ENCODE measurements at places on chromosomes 12 and 14.

DNA sequence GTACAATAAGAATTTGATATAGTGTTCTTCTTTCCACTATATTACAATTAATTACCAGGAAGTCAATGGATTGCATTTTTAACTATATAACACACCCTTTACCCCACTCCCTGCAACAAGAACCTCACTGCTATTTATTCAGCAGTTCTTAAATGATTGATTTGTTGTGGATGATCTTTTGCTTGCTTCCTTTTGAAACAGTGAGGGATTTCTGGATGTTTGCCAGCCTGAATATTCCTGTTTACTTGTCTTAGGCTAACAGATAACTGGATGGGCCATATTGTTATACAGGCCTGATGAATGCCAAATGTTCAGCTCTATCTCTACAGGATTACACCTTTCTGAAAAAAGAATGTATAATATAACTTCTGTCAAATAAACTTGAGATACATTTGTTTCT is 497.6 kb downstream of the APAF1 start:
- no peak for DNase-seq

- DNase-seq = no peak
Measured at GRCh38 chr12:31026202-31026601, 47.5 kb upstream of the DDX11 start.

- DNase-seq = no peak
Measured at GRCh38 chr14:69996216-69996615, 117.0 kb downstream of the SMOC1 start.

GRCh38 chr12:32885831-32886230 is 10.7 kb downstream of the PKP2 start:
- no peak for DNase-seq

DNA sequence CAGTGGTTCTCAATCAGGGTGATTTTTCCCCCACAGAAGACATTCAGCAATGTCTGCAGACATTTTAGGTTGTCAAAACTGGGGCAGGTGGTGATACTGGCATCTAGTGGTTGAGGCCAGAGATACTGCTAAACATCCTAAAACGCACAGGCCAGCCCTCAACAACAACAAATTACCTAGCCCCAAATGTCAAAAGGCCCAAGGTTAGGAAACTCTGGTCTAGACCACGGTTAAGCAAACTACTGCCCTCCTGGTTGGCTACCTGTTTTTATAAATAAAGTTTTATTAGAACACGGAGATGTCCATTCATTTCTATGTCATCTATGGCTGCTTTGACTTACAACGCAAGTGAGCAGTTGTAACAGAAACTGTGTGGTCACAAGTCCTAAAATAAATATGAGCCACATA is 186.7 kb downstream of the EFCAB11 start:
- DNase-seq = peak; percentile 7

- DNase-seq = no peak
Measured at GRCh38 chr12:26461776-26462175, 266.4 kb downstream of the SSPN start.

DNA sequence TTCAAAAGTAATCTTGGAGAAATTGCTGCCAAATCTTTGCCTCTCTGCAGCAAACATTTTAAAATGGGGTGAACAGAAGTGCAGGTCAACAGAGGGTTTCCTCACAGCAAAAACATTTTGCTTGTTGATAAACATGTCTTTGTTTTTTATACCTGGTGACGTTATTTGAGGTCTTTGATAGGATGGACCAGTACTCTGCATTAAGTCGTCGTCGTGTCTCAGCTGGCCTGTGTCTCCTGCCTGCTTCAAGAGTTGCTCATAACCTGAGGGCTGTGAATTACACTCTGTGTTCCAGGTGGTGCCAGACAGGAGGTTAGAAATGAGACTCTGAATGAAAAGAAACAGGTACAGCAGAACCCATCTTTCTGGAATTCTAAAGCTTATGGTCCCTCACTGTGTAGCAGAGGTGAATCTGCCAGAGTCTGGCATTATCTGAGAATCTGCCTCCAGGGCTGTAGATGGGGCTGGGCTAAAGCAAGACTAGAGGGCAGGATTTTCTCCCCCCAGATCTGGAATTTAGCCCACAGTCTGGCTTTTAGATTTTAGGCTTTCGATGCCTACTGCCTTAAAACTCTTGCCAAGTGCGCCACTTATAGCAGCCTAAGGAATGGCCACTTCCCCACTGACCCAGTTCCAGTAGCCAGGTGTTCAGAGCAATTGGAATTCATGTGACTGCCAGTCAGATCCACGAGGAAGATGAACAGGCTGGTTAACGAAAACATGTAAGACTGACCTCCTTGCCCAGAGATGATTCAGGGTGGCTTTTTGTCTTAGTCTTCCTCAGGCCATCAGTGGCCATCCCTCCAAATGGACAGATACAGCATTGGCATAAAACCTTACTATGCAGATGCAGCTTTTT is 161.2 kb downstream of the PRKCH start:
- DNase-seq = no peak

DNA sequence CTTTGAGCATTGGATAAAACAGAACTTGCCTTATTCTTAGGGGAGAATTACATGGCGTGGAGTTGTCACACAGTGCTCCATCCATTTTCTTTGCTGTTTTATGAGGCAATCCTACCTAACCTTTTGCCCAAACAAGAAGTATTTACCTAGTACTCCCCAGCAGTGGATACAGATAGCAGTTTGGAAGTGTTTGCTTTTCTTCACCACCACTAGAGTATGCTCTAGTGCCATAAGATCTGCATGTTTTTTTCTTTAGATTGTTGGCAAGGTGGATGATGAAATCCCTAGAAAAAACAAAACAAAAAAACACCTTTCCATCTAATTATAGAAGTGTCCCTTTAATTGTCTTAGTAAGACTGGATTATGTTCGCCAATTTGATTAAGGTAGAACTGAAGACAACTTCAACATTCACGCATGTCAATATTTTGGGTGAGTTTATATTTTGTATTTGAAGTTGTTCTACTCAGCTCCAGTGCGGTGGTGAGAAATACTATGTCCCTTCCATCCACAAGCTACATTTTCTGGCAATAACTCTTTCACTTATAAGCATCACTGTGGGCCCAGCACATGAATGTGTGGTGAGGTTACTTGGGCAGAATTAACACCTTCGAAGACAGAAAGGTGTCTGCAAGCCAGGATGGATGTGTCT is 23.6 kb upstream of the TMEM260 start:
- DNase-seq = no peak

DNA sequence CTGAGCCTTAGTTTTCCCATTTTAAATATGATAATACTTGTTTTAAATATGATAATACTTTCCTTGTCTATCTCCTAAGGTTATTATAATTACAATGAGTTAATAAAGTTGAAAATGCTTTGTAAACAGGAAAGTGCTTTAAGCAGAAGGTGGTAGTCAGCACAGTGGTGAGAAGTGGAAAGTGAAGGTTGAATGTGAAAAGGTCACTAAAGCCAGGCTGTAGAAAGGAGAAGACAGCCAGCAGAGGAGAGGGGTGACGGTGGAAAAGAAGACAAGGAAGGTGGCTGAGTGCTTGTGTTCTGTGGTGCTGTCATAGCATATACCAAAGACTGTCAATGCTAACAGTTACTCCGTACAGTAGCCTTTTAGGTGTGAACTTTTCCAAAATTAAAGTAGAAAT is 117.8 kb downstream of the ESR2 start:
- DNase-seq = no peak

DNA sequence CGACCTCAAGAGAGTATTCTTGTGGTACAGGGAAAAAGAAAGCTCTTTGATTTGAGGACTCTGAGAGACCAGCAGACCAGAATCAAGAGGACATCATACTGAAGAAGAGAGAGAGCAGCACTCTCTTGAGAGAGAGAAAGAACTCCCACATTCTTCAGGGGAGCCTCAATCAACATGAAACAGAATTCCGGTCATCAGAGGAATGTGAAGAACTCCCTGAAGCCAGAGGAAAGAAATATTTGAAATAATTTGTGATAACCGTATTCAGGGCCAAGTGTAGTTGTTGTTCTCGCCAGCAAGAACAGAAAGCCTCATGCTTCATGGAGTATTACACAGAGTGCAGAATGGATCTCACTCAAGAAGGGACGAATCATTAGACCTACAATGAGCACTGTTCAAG is 363.8 kb upstream of the TMEM132C start:
- no peak for DNase-seq

GRCh38 chr14:94109915-94110250 is 653 bp upstream of the IFI27 start:
- DNase-seq = no peak

DNA sequence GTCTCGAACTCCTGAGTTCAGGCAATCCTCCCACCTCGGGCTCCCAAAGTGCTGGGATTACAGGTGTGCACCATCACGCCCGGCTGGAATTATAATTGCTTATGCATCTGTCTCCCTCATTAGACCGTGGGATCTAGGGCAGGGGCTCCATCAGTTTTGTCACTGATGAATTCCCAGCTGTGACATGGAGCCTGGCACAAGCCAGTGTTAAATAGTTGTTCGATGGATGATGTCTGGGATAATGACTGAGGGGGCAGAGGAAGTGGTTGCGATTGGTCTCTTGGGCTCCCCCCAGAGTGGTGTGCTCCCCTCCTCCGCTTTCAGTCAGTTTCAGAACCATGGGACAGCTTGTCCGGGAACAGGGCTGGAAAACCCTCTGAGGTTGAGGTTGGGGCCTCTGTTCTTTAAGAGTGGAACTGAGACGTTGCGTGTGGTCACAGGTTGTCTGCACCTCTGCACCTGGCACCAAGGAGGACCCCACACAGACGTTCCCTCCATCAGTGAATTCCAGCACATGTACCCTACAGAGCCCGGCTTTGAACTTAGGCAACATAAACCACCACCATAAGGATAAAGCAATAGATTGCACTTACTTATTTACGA is 30.8 kb upstream of the BATF start:
- no peak for DNase-seq

DNA sequence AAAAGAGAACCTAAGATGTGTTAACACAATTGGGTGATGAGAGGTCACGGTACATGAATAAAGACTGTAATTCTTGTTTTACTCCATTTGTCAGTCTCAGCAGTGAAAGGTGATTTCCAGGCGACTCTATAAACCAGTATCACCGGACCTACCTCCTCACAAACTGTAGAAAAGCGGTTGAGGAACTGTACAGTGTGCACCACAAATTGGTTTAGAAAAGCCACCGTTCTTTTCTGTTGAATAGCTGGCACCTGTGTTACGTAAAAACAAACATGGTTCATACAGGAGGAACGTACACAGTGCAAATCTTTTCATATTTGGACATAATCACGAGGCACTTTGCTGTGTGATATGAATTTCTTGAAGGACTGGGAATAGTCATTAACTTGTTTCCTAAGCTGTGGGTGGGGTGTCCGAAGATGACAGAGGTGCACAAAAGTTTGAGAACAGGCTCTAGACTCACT is 663 bp downstream of the WASHC3 start:
- no peak for DNase-seq

- DNase-seq = no peak
Measured at GRCh38 chr14:71932229-71932981, at the start of gene RGS6. Gene RGS6, plus strand, starts transcription at chr14:71932429.

DNA sequence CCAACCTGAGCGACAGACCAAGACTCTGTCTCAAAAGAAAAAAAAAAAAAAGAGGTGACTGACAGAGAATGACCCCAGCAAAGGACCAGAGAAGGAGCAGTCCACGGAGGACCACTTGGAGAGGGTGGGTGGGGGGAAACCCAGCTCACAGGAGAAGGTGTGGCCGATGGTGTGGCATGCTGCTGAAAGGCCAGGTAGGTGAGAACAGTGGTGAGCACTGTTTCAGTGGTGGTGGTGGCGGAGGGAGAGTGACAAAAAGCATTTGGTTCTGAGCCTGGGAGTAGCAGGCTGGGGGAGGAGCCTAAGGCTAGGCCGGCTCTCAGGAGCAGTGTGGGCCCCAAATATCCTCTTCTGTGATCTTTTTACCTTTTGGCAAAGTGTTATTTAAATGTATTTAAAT is 63.8 kb downstream of the IRF2BPL start:
- DNase-seq = no peak

DNA sequence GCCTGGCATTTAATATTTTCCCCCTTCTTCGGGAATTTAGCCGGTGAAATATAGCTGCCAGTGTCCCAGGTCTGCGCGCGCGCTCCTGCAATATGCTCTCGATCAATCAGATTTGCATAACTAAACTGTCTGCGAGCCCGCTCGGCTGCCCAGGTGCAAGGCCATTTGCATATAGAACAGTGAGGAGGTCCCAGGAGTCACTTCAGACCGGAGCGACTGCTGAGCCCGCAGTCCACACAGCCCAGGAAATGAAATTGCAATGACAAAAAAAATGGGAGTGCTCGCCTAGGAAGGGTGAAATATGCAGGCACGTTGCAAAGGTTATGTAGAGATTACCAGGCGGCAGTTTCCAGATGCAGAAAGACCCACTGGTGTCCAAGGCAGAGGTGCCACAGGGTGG is 228.5 kb downstream of the VRK1 start:
- no peak for DNase-seq

- no peak for DNase-seq
Measured at GRCh38 chr12:55935738-55936151, 4.8 kb downstream of the DGKA start.

DNA sequence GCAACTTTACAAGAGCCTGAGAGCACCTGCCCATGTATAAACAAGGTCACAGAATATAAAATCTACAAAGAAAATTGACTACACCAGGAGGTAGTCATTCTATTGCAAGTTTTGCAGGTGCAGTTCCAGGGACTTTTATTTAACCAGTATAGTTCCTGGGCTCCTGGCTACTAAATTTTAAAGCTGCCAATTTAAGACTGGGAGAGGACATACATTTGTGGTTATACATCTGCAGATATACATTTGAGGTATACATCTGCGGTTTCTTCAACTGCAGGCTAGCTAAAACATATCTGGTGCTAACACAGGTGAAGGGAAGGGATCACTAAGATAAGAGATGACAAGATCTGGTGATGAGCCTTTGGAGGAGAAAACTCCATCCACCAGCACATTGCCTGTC is 30.2 kb downstream of the BBS10 start:
- no peak for DNase-seq

GRCh38 chr12:111741235-111741812 is 25.4 kb upstream of the ALDH2 start:
- no peak for DNase-seq

DNA sequence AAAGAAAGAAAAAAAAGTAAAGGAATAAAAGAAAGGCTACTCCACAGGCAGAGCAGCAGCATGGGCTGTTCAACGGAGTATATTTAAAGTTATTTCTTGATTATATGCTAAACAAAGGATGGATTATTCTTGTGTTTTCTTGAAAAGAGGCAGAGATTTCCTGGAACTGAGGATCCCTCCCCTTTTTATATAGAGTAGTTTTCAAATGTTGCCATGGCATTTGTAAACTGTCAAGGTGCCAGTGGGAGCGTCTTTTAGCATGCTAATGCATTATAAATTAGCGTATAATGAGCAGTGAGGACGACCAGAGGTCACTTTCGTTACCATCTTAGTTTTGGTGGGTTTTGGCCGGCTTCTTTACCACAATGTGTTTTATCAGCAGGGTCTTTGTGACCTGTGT is 383.0 kb downstream of the PCNX1 start:
- no peak for DNase-seq

GRCh38 chr14:42224053-42224888 is 617.6 kb downstream of the LRFN5 start:
- DNase-seq = no peak
